ENCODE measurements at places on chromosomes 6 and 20. TPM values are rescaled to one million over a fixed set of nuclear protein-coding genes. Genes with fewer than 3 reads are reported as not detected.

GRCh38 chr6:47781732-47782131 is at the start of gene OPN5:
Gene OPN5 (plus strand): TSS chr6:47782032. CDS start chr6:47782067, 35 bp downstream.
- H3K27ac ChIP-seq = no peak within 1 kb of the TSS
- H3K4me3 ChIP-seq = no peak within 1 kb of the TSS
- no peaks in the 10 kb centered on the region for H3K4me1 ChIP-seq
- DNase-seq = no peak
- no peaks in the 10 kb centered on the region for H3K36me3 ChIP-seq

GRCh38 chr6:36018339-36018738 is 6.1 kb downstream of the SLC26A8 start:
- H3K36me3 ChIP-seq = no peaks in the 10 kb centered on the region
- no peak for DNase-seq
- no peak overlapping the region for H3K4me3 ChIP-seq
- no peaks in the 10 kb centered on the region for H3K4me1 ChIP-seq

SEL1L2 gene
- not detected for polyA plus RNA-seq

LY6G6C gene
- polyA plus RNA-seq = not detected

SRMS gene
- not detected for polyA plus RNA-seq

- H3K36me3 ChIP-seq = no peaks in the 10 kb centered on the region
- no peak for DNase-seq
- H3K4me3 ChIP-seq = no peak overlapping the region
- no peaks in the 10 kb centered on the region for H3K4me1 ChIP-seq
- H3K27me3 ChIP-seq = no peaks in the 10 kb centered on the region
Observed at GRCh38 chr6:123042401-123042800, 46.4 kb downstream of the CLVS2 start.

DNA sequence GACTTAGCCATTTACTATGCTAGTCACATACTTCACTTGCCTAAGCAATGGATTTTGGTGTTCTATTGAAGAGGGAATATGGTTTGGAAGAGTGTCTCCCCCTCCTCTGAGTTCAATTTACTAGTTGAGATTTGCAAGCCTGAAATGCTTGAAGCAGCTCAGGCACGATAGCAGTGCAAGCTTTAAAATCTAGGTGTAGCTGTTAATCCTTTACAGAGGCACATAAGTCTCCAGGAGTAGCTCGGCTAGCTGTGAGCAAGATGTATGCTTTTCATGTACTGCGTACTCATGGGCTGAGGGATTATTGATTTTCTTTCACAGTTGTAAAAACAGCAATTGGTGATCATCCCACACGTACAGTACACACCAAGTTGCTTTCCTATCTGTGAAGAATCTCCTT is 726 bp downstream of the FLRT3 start:
- no peaks in the 10 kb centered on the region for H3K36me3 ChIP-seq
- H3K27ac ChIP-seq = no peak overlapping the region
- H3K4me1 ChIP-seq = no peaks in the 10 kb centered on the region

GRCh38 chr6:112865131-112865530 is 518.0 kb downstream of the RFPL4B start:
- no peaks in the 10 kb centered on the region for H3K36me3 ChIP-seq
- H3K4me3 ChIP-seq = no peak overlapping the region
- DNase-seq = no peak

GRCh38 chr6:91167846-91168245 is 581.0 kb upstream of the MAP3K7 start:
- H3K27me3 ChIP-seq = no peaks in the 10 kb centered on the region
- H3K4me1 ChIP-seq = no peaks in the 10 kb centered on the region
- H3K4me3 ChIP-seq = no peak overlapping the region

- no peaks in the 10 kb centered on the region for H3K27me3 ChIP-seq
- DNase-seq = no peak
- no peak overlapping the region for H3K4me3 ChIP-seq
- H3K27ac ChIP-seq = no peak overlapping the region
Observed at GRCh38 chr6:29800254-29800653, 27.4 kb upstream of the HLA-G start.

GRCh38 chr6:28985462-28986164 is 19.5 kb downstream of the ZNF311 start:
- DNase-seq = no peak
- no peak overlapping the region for H3K4me3 ChIP-seq
- H3K27ac ChIP-seq = no peak overlapping the region
- H3K27me3 ChIP-seq = no peaks in the 10 kb centered on the region
- no peaks in the 10 kb centered on the region for H3K36me3 ChIP-seq

- H3K4me1 ChIP-seq = peaks cover 28% of the 10 kb centered on the region
- H3K4me3 ChIP-seq = no peak overlapping the region
- DNase-seq = no peak
Observed at GRCh38 chr6:105786449-105786848, 299.7 kb upstream of the PRDM1 start.

MAP7 gene
- 0.05 TPM for polyA plus RNA-seq

GRCh38 chr20:56359212-56360132 is 698 bp downstream of the FAM210B start:
- no peaks in the 10 kb centered on the region for H3K36me3 ChIP-seq
- DNase-seq = no peak
- H3K4me3 ChIP-seq = peak overlapping the region; percentile 57
- H3K27me3 ChIP-seq = no peaks in the 10 kb centered on the region
- no peak overlapping the region for H3K27ac ChIP-seq

KIAA1755 gene
- not detected for polyA plus RNA-seq

- H3K4me3 ChIP-seq = no peak overlapping the region
- DNase-seq = no peak
- H3K27me3 ChIP-seq = peaks cover 17% of the 10 kb centered on the region
- H3K27ac ChIP-seq = no peak overlapping the region
- peaks cover 4% of the 10 kb centered on the region for H3K4me1 ChIP-seq
- H3K36me3 ChIP-seq = no peaks in the 10 kb centered on the region
Observed at GRCh38 chr6:170286246-170286933, 4.5 kb downstream of the DLL1 start.

HSPA1L gene
- polyA plus RNA-seq = 1.6 TPM

DNA sequence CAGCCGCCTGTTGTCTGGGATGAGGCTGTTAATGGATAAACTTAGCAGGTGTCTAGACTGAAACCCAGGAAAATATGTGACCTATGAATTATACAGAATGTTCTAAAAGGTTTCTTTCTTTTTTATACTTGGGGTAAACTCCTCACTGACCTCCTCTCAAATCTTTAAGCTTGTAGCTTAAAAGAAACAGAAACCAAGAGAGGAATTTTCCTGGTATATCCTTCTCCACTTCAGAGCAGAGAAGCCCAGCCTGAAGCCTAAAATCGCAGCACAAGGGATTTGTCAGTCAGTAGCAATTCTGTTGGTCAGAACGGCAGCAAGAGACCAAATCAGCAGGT is 99.4 kb upstream of the RIPOR2 start:
- no peaks in the 10 kb centered on the region for H3K27me3 ChIP-seq
- peak overlapping the region; percentile 52 for H3K4me3 ChIP-seq

DNA sequence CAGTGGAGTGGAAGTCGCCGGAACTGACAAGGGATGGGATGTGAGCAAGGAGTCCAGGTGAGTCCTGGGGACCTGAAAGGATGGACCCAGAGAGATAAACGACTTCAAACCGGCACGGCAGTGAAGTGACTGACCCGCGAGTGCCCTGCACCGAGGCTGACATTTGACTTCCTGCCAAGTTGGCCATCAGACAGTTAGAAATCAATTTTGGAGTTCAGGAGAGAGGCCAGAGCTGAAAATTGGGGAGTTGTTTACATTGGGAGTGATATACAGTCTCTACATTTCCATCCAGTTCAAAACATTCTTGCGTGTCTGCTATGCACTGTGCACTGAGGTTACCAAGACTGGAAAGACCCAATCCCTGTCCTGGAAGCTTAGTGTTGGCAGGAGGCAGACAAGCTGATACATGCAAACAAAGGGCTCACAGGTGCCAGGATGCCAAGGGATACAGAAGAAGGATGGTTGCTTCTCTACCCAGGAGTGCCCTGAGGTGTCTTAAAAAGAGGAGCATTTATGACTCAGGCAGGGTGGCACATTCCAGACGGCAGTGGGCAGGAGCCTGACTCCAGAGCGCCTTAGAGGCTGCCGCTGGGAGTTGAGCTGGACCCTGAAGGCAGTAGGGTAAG is 186.6 kb downstream of the MTHFD1L start:
- no peaks in the 10 kb centered on the region for H3K36me3 ChIP-seq
- no peak overlapping the region for H3K27ac ChIP-seq
- no peaks in the 10 kb centered on the region for H3K27me3 ChIP-seq
- H3K4me3 ChIP-seq = no peak overlapping the region

DNA sequence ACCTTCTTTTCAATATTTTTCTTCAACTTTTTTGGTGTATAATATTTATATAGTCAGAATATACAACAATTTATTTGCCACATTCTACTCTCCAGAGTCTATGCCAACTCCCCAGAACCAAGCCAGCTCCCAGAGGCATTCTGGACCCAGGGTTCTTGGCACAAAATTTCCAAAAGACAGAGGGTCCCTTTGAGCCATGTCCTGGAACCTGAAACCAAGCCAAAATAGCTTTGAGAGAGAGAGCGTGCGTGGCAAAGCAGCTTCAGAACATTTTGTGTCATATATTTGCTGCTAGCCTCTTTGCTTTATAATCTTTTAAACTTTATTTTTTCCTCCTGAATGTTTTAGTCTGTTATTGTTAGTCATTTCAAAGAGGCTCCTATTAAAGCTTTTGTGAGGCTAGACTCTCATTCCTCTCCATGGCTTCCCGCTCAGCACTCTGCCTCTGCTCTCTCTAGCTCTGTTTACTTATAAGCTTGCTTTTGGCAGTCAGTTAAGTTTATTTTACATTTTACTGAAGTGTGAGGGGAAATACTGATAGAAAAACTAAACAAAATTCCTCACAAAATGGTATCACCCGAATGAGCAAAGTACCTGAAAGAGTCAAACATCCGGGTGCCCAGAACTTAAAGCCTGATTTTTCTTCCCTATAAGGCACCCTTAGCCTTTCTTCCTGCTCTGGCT is 605.1 kb upstream of the ID4 start:
- no peak overlapping the region for H3K27ac ChIP-seq
- H3K27me3 ChIP-seq = no peaks in the 10 kb centered on the region
- H3K4me1 ChIP-seq = no peaks in the 10 kb centered on the region
- DNase-seq = no peak

TTK gene
- 50.3 TPM for polyA plus RNA-seq

DNA sequence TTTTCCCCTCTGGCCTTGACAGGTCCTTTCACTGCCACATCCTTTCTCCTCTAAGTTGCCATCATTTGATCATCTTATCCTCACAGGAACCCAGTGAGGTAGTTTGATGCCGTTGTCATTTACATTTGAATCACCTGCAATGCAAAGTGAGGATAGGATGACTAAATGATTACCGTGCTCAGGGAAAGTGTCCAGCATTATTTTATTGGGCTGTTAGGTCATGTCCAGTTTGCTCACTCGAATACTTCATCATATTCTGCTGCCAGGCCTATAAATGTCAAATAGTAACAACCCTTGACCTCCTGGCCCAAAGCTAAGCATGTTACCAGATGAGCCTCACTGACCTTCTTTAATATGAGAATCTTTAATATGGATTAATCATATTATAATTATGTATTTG is 1068.7 kb upstream of the FLRT3 start:
- H3K36me3 ChIP-seq = no peaks in the 10 kb centered on the region
- H3K27ac ChIP-seq = no peak overlapping the region
- no peaks in the 10 kb centered on the region for H3K27me3 ChIP-seq
- no peaks in the 10 kb centered on the region for H3K4me1 ChIP-seq
- no peak for DNase-seq

DNA sequence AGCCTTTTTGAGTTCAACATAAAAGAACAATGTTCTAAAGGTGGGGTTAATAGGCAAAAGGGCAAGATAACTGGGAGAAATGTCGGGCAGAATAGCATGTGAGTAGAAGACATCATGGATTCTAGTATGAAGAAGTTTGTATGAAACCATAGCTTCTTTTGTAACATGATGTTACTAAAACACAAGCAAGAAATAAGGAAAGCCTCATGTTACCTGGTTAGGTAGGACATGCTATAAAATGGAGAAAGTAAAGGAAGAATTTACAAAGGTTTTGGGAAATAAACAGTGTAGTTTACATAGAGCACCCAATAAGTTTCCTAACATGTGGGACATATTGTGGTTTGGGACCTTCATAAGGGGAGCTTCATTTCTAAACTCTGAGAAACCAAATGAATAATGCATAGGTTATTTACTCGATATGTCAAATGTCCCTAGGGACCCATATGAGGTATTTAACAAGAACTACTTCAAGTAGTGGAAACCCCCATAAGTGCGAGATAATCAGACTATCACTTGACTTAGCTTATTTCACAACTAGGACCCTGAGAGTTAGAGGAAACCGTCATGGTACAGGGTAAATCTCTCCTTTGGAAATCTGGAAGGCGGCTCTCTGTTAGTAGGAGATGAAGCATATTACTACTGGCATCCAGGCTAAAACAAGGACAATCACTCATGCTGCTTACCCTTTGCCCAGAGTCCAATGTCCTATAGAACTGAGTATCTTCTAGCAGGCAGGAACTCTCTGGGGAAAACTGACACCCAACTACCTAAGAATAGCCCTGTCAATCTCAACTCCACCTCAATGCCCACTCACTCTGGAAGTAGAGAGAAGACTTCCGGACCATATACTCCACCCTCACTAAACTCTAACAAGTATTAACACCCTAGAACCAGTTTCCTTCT is 57.5 kb downstream of the ILRUN start:
- H3K4me3 ChIP-seq = no peak overlapping the region
- DNase-seq = peak; percentile 87
- peaks cover 12% of the 10 kb centered on the region for H3K36me3 ChIP-seq
- peaks cover 27% of the 10 kb centered on the region for H3K4me1 ChIP-seq
- H3K27ac ChIP-seq = peak overlapping the region; percentile 93

SNRNP48 gene
- 6.9 TPM for polyA plus RNA-seq

DNA sequence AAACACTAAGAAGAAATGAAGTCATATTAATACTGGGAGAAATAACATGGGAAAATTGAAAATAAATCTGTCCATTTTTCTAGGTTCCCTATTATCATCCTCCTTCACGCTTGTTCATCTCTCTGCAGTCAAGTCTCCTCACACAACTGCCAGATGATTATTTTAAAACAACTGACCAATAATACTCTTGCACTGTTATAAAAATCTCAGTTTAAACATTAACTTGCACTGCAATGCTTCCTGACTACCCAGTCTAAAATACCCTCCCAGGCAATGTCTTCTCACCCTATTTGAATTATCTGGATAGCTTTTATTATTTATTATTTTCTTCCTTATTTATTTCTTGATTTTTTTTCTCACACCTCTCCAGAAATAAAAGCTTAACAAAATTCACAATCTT is 5.7 kb downstream of the EYS start:
- DNase-seq = no peak
- no peaks in the 10 kb centered on the region for H3K36me3 ChIP-seq
- no peaks in the 10 kb centered on the region for H3K4me1 ChIP-seq
- H3K27me3 ChIP-seq = no peaks in the 10 kb centered on the region
- H3K4me3 ChIP-seq = no peak overlapping the region

DNA sequence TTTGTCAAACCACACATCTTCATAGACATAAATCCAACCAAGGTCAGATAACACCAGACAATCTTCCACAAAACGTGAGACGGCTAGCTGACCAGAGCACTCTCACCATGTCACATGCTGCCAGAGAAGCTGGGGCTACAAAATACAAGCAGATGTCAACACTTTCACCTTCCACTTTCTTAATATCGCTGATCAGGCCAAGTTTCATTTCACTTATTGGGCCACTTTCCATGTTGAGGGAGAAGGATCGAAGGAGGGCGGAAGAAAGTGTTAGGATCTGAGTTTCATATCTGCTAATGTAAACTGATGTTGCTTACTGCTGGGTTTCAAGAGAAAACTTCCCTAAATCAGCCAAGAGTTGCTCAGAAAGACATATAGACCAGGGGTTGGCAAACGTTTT is 177.0 kb upstream of the PRDM1 start:
- no peak for DNase-seq
- H3K4me1 ChIP-seq = no peaks in the 10 kb centered on the region
- no peaks in the 10 kb centered on the region for H3K36me3 ChIP-seq
- H3K27ac ChIP-seq = no peak overlapping the region
- no peaks in the 10 kb centered on the region for H3K27me3 ChIP-seq

Measured in GM12878 (cell line).